ENCODE measurements at places on chromosomes 7 and 10. TPM values are rescaled to one million over a fixed set of nuclear protein-coding genes. Genes with fewer than 3 reads are reported as not detected.

Gene EVX1
- total RNA-seq, result 7.1 TPM

Gene VWC2
- total RNA-seq, result 1.2 TPM

DNA sequence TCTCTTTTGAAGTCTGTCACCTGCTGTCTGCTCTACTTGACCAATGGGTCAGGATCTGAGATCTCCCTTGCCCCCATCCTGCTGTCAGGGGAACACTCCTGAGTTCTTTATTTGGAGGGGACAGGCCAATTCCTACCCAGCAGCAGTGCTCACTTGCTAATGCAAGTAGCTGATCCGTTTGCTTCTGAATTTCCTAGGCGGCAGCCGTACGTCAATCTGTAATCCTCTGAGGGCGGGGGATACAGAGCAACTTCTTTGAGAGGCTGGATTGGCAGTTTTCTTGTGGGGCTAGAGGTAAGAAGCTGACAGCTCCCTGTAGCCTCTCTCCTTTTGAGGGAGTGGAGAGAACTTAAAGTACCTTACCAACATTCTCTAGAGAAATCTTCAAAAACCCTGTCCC is 36.6 kb downstream of the TYW1 start:
- no peaks in the 10 kb centered on the region for H3K27me3 ChIP-seq
- no peak overlapping the region for H3K4me3 ChIP-seq
- peaks cover 10% of the 10 kb centered on the region for H3K36me3 ChIP-seq
- DNase-seq, result no peak
- H3K4me1 ChIP-seq, result peaks cover 7% of the 10 kb centered on the region
- H3K27ac ChIP-seq, result no peak overlapping the region

DNA sequence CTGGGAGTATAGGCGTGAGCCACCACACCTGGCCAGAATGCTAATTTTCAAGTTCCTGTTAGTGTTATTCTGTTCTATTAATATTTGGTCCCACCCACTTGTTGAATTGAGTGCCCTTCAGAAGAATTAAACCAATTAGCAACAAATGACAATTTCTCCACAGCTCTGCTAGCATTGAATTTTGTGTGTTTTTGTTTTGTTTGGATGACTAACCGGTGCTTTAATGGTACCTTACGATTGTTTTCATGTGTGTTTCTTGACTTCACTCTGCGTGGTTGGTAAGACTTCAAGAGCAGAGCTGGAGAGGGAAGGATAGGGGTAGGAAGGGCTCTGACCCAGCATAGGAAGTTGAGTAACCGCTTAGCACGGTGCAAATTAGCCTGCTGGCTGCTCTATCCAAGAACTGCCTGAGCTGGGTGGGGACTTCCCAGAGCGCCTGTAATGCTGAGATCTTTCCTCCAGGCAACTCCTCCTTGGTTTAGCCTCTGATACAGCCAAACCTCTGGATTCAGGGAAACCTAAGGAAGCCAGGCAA is 4.6 kb downstream of the ARPC1B start:
- no peaks in the 10 kb centered on the region for H3K36me3 ChIP-seq
- no peak overlapping the region for H3K27ac ChIP-seq
- no peak for DNase-seq
- peaks cover 3% of the 10 kb centered on the region for H3K27me3 ChIP-seq
- no peak overlapping the region for H3K4me3 ChIP-seq
- no peaks in the 10 kb centered on the region for H3K4me1 ChIP-seq

GRCh38 chr10:129058664-129059155 is 408.3 kb upstream of the MGMT start:
- no peak for DNase-seq
- peaks cover 10% of the 10 kb centered on the region for H3K4me1 ChIP-seq
- H3K4me3 ChIP-seq, result no peak overlapping the region
- no peaks in the 10 kb centered on the region for H3K36me3 ChIP-seq

- no peak overlapping the region for H3K4me3 ChIP-seq
- H3K27ac ChIP-seq, result peak overlapping the region; percentile 12
- DNase-seq, result no peak
- peaks cover 38% of the 10 kb centered on the region for H3K4me1 ChIP-seq
- no peaks in the 10 kb centered on the region for H3K27me3 ChIP-seq
- no peaks in the 10 kb centered on the region for H3K36me3 ChIP-seq
Observed at GRCh38 chr7:105022458-105022857, 8.5 kb downstream of the KMT2E start.

- H3K36me3 ChIP-seq, result peaks cover 5% of the 10 kb centered on the region
- no peak overlapping the region for H3K27ac ChIP-seq
- no peak overlapping the region for H3K4me3 ChIP-seq
- peaks cover 10% of the 10 kb centered on the region for H3K27me3 ChIP-seq
- no peaks in the 10 kb centered on the region for H3K4me1 ChIP-seq
- DNase-seq, result no peak
Observed at GRCh38 chr10:130466271-130466997, 330.2 kb downstream of the GLRX3 start.

- no peak for DNase-seq
- H3K27me3 ChIP-seq, result no peaks in the 10 kb centered on the region
- no peaks in the 10 kb centered on the region for H3K4me1 ChIP-seq
- H3K27ac ChIP-seq, result no peak overlapping the region
Observed at GRCh38 chr10:125633517-125633999, 49.4 kb downstream of the TEX36 start.

DNA sequence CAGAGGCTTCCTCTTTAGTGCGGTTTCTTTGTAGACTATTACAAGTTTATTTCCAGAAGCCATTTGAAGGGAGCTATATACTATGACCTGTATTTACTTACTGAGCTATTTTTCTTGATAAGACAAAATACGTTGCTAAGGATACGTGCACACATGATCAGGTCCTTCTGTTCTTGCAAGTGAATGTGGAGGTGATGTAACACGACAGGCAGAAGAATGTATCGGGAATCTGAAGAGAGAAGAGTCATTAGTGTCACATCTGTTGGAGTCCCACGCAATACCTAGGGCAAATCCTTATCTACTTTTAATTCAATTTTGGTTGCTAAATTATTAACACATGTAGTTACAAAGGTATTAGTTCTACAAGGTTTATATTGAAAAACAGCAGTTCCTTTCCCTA is 284.6 kb upstream of the IMMP2L start:
- DNase-seq, result no peak
- H3K36me3 ChIP-seq, result peaks cover 16% of the 10 kb centered on the region
- no peaks in the 10 kb centered on the region for H3K4me1 ChIP-seq
- H3K27ac ChIP-seq, result no peak overlapping the region

DNA sequence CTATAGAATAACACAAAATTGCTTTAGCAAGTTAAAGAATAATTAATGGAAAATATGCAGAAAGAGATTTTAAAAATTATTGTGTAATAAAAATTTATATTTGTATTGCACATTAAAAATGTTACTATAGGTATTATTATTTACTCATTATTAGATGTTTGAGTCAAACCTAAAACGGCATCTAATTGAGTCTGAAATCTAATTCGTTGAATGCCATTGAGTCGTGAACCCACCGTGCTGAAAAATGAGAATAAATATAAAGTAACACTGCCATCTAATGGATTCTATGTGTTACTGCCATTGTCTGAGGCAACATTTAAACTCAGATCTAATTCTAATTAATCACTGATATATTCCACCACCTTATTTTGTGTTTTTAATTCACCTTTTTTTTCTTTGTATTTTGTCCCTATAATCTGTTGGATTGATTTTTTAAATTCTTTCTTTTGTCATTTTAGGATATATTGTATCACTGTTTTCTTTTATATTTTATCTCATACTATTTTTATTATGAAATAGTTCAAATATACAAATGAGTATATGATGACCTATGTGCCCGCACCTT is 62.2 kb downstream of the SAMD9 start:
- no peaks in the 10 kb centered on the region for H3K4me1 ChIP-seq
- DNase-seq, result no peak
- no peak overlapping the region for H3K4me3 ChIP-seq
- no peaks in the 10 kb centered on the region for H3K27me3 ChIP-seq

DNA sequence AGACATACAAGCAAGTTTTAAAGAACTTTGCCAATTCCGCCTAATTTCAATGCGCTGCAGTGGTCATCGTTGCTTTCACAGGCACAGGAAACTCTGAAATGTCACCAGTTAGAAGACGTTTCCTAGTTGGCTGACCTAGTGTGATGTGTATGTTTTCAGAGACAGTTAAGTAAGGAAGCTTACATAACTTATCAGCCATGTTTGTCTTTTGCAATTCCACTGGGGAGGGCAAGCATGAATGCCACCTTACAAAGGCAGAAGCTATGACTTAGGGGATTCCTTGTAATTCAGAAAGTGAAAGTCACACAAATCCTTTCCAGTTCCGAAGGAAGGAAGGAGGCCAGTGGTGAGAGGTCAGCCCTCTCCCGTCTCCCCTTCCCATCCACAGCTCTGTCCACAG is 15.0 kb upstream of the NPS start:
- no peak overlapping the region for H3K4me3 ChIP-seq
- H3K36me3 ChIP-seq, result peaks cover 7% of the 10 kb centered on the region
- H3K4me1 ChIP-seq, result no peaks in the 10 kb centered on the region
- H3K27ac ChIP-seq, result no peak overlapping the region

DNA sequence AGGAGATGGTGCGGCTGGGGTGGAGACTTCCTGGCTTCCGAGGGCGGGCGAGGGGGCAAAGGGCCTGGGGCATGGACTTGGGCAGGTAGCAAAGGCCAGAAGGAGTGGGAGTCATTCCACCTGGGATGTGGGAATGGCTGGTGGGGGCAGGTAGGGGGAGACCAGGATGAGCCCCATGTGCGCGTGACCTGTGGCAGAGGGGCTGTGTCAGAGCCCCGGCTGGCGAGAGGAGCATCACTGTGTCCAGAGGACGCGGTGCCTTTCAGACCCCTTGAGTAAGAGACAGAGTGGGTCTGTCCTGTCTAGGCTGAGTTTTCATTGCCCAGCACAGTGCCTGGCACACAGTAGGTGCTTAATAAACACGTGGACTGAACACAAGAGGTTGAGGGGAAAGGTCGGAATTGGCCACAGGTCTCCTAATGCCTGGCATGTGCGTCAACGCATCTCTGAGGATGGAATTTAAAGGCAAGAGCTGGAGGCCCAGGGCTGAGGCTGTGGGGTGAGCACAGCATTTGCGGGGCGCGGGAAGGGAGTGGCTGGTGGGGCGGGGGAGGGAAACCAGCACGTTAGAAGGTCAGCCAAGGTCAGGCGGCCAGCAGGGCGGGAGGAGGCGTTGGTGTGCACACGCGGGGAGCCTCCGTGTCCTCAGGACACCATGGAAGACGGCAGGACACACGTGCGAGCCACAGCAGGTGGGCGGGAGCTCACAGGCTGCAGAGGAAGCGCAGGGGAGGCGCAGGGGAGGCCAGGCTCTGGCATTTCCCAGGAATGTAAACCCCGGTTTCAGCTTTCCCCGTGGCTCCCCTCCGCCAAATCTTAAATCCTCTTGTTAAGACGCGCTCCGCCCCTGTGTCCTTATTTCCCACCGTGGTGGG is 51.8 kb downstream of the CUX1 start:
- H3K27me3 ChIP-seq, result peaks cover 1% of the 10 kb centered on the region
- no peaks in the 10 kb centered on the region for H3K36me3 ChIP-seq
- no peak overlapping the region for H3K27ac ChIP-seq
- peaks cover 23% of the 10 kb centered on the region for H3K4me1 ChIP-seq
- no peak overlapping the region for H3K4me3 ChIP-seq

DNA sequence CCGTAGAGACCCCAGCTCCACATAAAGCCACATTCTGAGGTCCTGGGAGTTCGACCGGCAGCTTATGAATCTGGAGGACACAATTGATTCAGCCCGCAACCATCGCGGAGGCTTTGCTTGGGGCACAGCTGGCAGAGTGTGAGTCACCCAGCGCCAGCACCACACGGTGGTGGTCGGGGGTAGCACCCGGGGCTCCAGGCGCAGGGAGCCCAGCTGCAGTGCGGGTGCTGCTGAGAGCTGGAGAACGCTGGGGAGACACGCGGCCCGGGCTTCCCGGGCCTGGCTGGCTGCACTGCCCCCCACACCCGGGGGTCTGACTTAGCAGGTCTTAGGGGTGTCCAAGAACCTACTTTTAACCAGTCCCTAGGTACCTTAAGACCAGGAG is 87.9 kb downstream of the PAXIP1 start:
- H3K27me3 ChIP-seq, result peaks cover 1% of the 10 kb centered on the region
- H3K4me1 ChIP-seq, result no peaks in the 10 kb centered on the region
- peaks cover 7% of the 10 kb centered on the region for H3K36me3 ChIP-seq
- DNase-seq, result peak; percentile 32
- no peak overlapping the region for H3K27ac ChIP-seq

- no peaks in the 10 kb centered on the region for H3K36me3 ChIP-seq
- DNase-seq, result no peak
- peak overlapping the region; percentile 85 for H3K27ac ChIP-seq
- no peaks in the 10 kb centered on the region for H3K27me3 ChIP-seq
- H3K4me1 ChIP-seq, result peaks cover 9% of the 10 kb centered on the region
Observed at GRCh38 chr7:87058744-87059524, 520 bp downstream of the ELAPOR2 start.

DNA sequence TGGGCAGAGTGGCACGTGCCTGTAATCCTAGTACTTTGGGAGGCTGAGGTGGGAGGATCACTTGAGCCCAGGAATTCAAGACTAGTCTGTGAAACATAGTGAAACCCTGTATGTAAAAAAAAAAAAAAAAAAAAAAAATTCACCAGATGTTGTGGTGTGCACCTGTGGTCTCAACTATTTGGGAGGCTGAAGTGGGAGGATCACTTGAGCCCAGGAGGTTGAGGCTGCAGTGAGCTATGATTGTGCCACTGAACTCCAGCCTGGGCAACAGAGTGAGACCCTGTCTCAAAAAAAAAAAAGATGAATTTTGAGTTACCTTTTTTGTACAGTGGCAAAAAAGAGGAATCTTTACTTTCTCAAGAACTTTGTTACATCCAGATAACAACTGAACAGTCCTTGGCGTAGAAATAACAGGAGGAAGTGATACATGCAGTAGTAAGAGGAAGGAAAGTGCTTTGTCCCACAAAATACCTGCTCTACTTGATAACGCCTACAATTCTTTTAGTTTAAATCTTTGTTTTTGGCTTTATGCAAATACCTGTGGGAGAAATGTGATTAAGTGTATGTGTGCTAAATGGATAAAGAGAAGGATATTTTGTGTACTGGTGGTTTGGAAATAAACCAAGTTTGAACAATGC is 29.3 kb downstream of the SPAG6 start:
- no peak for DNase-seq
- no peak overlapping the region for H3K27ac ChIP-seq
- no peaks in the 10 kb centered on the region for H3K4me1 ChIP-seq

Data from glutamatergic neuron (in vitro differentiated cells).